ENCODE measurements at places on chromosomes 6 and 20.
A peak's percentile ranks its signal among the peaks of the same experiment; 100 is the strongest.

GRCh38 chr6:106197441-106197840 is 111.3 kb downstream of the PRDM1 start:
- DNase-seq = no peak

- DNase-seq = no peak
These were observed 20.7 kb downstream of the PRPF6 start for GRCh38 chr20:64001607-64002011.

DNA sequence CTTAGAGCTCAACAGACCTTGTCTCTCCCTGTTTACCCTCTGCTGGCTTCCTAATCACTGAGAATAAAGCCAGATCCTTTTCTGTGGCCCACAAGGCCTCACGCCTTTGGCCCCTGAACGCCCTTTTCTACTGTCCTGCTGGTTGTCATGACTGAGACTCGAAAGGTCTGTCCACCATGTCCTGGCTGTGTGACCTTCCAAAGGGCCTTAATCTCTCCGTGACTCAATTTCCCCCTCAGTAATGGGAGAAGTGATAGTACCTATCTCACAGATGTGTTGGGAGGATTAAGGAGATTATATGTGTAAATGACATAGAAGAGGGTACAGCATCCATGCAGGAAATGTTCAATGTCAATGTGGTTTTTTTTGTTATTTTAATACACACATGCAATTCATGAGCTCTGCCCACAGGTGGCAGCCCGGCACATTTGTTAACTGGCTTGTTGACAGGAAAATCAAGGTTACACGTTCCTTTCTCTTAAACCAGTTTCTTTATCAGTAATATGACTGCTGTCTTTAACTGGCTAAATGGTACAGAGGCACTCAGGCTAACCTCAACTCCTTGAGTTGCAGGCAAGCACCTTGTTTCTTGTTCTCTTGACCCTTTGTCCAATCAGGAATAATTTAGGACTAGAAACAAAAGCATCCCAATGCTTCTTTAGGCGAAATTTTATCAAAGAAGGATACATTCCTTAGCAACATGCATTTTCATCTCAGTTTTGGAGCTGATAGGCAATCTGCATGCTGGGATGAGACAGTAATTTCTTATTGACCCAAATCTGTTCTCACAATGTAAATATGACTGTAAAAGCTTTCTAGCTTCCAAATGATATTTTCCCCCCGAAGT is 16.6 kb downstream of the SLC22A1 start:
- no peak for DNase-seq

GRCh38 chr20:46117704-46118467 is at the start of gene CD40:
Gene CD40, plus strand, starts transcription at chr20:46118314. Its CDS starts 30 bp downstream, at chr20:46118344.
- peak; percentile 47 for DNase-seq

DNA sequence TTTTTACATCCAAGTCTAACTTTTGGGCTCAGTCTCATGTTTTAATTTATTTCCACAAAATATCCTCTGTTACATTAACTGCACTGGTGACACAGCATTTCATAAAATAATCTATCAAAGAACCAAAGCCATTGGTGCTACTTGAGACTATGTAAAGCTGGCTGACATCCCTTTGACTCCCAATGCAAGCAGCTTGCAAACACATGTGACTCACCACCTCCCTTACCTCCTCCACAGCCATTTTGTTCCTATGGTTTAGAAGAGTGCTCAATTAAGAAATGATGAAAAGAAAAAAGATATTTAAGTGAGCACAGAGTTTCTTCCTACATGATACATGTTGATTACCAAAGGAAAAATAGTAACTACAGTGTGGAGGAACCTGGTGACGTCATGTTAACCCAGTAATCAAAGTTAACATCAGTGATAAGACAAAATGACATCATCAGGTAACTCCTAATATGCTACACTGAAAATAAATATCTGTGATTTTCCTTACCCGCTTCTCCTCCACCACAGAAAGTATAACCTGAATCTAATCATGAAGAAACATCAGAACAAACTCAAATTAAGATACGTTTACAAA is 53.3 kb upstream of the LGSN start:
- no peak for DNase-seq

GRCh38 chr6:77447254-77447653 is 16.0 kb downstream of the HTR1B start:
- DNase-seq = no peak

GRCh38 chr6:52512199-52512598 is 64.7 kb downstream of the TRAM2 start:
- DNase-seq = no peak

Data from liver (tissue), 10 donors.